ENCODE measurements at places on chromosomes 4 and X.

- no peak for DNase-seq
- H3K36me3 ChIP-seq, result no peaks in the 10 kb centered on the region
- no peaks in the 10 kb centered on the region for H3K27me3 ChIP-seq
These were observed 17.9 kb downstream of the SMIM14 start for GRCh38 chr4:39620551-39621313.

DNA sequence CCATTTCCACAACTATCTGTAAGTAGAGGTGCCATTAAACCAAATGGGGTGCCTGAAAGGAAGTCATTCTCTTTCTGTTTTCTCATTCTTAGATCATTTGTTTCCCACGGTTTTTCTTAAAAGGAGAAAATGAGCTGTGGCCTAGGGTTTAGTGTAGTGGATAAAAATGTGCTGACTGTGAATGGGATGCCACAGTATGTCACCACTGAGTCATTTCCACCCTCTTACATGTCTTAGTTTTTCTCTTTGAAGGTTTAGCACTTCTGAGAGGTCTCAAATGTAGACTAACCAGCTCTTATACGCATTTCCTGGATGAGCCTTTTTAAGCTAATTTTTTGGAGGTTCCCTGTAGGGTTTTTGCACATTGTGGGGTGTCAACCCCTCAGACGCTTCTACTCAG lies 244.5 kb upstream of the SPANXN1 start:
- H3K27ac ChIP-seq, result no peak overlapping the region
- H3K36me3 ChIP-seq, result no peaks in the 10 kb centered on the region
- H3K27me3 ChIP-seq, result no peaks in the 10 kb centered on the region
- no peaks in the 10 kb centered on the region for H3K4me1 ChIP-seq
- H3K4me3 ChIP-seq, result no peak overlapping the region

DNA sequence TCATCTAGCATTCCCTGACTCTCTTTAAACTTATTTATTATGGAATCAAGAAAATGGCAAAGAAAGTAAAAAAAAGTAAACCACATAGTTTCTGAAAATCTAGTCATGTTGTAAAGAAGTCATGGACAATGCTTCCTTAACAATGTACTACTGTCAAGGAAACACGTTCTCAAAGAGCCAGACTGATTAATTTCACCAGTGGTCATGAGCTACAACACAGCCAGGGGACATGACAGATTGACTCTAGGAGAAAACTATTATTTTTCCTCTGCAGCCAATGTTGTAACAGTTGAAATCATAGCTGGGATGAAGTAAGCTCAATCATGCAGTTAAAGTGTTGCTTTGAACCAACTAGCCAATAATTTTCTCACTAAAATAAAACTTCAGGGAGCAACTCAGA lies 109.2 kb downstream of the MAPK10 start:
- H3K27me3 ChIP-seq, result no peaks in the 10 kb centered on the region
- DNase-seq, result no peak
- H3K27ac ChIP-seq, result no peak overlapping the region
- no peaks in the 10 kb centered on the region for H3K4me1 ChIP-seq
- no peaks in the 10 kb centered on the region for H3K36me3 ChIP-seq

DNA sequence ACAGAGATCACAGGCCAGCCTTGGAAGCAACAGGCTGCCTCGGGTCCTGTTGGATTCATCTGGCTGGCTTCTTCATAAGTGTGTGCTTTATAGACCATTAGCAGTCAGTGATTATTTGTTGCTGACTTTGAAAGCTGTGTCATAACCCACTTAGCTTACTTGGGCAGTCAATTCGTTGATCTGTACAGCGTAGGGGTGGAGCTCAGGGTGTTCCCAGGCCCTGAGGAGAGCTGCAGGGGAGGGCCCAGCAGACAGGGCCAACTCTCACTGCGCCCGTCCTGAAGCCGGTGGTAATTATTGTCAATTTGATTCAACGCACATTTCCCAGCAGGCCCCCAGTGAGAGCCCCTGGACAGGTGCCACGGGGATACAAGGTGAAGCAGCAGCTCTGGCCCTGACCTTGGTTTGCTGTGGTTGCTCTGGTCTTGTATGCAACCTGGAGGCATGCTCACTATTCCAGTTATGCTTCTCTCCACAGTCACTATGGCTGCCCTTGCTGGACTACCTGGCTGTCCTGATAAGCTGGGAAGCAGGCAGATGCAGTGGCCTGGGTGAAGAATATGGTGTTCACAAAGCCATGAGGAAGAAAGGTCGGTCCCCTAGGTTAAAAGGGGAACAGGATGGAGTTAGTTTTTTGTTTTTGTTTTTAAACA lies 40.1 kb upstream of the HMGB3 start:
- no peaks in the 10 kb centered on the region for H3K27me3 ChIP-seq
- no peaks in the 10 kb centered on the region for H3K36me3 ChIP-seq
- H3K27ac ChIP-seq, result no peak overlapping the region
- no peak overlapping the region for H3K4me3 ChIP-seq

GRCh38 chr4:4720646-4721045 lies 138.8 kb upstream of the MSX1 start:
- H3K4me3 ChIP-seq, result no peak overlapping the region
- no peaks in the 10 kb centered on the region for H3K4me1 ChIP-seq
- H3K27ac ChIP-seq, result no peak overlapping the region
- no peak for DNase-seq

- no peaks in the 10 kb centered on the region for H3K27me3 ChIP-seq
- H3K4me1 ChIP-seq, result no peaks in the 10 kb centered on the region
- H3K27ac ChIP-seq, result no peak overlapping the region
- DNase-seq, result no peak
These were observed 412.9 kb upstream of the FMR1 start for GRCh38 chrX:147498796-147499195.

DNA sequence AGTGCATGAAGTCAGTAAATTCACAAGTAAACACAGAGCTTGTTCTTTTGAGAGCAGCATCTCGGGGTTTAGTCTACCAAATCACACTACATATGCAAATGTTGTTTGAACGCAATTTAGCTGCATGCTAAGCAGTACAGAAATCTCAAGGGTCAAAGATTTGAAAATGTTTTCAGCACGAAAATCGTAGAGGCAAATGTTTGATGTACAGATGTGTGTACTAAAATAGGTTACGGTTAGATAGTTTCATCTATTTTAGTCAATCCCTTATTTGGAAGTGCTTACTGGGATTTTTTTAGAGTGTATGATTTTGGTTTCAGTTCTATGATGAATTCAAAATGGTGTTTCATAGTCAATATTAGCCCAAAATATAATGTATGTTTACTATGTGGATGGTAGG lies 1928.2 kb upstream of the TENM3 start:
- no peak overlapping the region for H3K4me3 ChIP-seq
- no peaks in the 10 kb centered on the region for H3K4me1 ChIP-seq
- H3K27ac ChIP-seq, result no peak overlapping the region
- DNase-seq, result no peak
- H3K27me3 ChIP-seq, result no peaks in the 10 kb centered on the region

DNA sequence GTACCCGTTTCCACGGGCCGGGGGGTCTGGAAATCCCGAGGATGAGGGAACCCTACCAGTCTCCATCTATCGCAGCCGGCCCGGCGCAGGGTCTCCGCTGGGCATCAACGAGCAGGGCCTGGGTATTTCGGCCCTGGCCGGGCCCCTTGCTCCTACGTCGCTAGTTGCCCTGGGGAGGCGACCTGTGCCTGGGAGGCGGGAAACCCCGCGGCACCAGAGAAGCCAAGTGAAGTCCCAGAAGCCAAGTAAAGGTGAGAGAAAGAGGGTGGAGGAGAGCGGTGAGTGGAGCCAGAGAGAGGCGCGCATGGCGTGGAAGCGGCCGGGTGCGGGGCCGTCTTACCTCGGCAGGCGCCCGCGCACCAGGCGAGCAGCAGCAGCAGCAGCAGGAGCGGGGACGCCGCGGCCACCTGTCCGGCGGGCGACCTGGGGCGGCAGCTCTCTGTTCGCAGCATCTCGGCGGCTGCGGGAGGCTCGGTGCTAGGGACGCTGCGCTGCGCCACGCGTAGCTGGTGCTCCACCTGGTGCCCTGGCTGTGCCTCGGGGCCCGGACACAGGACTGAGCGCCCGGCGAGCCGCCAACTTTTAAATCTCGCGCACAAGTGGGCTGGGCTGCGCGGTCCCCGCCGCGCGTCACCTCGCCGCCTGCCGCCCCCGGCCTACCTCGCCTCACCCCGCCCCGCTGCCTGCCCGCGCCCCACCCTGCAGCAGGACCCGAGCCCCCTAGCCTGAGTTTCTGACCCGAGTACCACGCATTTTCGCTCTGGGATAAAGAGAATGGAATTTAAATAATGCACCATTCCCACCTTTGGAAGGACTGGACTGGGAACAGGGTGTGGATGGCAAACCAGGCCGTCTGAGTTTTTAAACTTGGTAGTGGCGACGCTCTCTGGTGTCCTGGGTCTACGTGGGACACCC lies at the start of gene NMU:
Gene NMU (minus strand): TSS at position 558 of the 915 bp plus-strand sequence. CDS start 106 bp downstream, at position 452.
- no peaks in the 10 kb centered on the region for H3K36me3 ChIP-seq
- no peak within 1 kb of the TSS for H3K27ac ChIP-seq
- no peak for DNase-seq
- peaks cover 37% of the 10 kb centered on the region for H3K27me3 ChIP-seq
- no peak within 1 kb of the TSS for H3K4me3 ChIP-seq
- peaks cover 10% of the 10 kb centered on the region for H3K4me1 ChIP-seq

- no peak overlapping the region for H3K27ac ChIP-seq
- H3K4me3 ChIP-seq, result no peak overlapping the region
- no peaks in the 10 kb centered on the region for H3K27me3 ChIP-seq
- DNase-seq, result no peak
- H3K36me3 ChIP-seq, result no peaks in the 10 kb centered on the region
These were observed 208.8 kb downstream of the GRIA3 start for GRCh38 chrX:123392921-123393320.

GRCh38 chrX:49072712-49073095 lies 1.1 kb downstream of the PRAF2 start:
- H3K27me3 ChIP-seq, result no peaks in the 10 kb centered on the region
- DNase-seq, result no peak
- no peak overlapping the region for H3K27ac ChIP-seq
- H3K4me1 ChIP-seq, result peaks cover 12% of the 10 kb centered on the region
- H3K36me3 ChIP-seq, result peaks cover 7% of the 10 kb centered on the region

All from CD4-positive, CD25-positive, alpha-beta regulatory T cell (primary cell).